GM13976 (cell line): ENCODE measurements at places on chromosomes 1 and 21.
A peak's percentile ranks its signal among the peaks of the same experiment; 100 is the strongest.

GRCh38 chr21:37636152-37636860, 269.7 kb downstream of the DYRK1A start:
- DNase-seq = no peak

DNA sequence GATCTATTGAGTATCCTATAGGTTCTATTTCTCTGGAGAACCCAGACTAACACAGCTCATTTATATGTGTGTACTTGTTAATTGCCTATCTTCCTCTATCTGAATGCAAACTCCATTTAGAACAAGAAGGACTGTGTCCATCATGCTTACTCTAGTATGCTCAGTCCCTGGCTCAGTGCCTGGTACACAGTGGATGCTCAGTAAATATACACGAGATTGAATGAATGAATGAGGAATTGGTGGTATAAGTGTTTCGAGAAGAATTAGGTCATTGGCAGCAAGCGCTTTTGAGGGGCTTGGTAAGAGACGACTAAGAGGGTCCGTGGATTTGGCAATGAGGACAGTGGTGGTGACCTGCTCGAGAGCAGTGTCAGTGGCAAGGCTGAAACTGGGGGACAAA, 112.5 kb downstream of the CSMD2 start:
- DNase-seq = no peak

DNA sequence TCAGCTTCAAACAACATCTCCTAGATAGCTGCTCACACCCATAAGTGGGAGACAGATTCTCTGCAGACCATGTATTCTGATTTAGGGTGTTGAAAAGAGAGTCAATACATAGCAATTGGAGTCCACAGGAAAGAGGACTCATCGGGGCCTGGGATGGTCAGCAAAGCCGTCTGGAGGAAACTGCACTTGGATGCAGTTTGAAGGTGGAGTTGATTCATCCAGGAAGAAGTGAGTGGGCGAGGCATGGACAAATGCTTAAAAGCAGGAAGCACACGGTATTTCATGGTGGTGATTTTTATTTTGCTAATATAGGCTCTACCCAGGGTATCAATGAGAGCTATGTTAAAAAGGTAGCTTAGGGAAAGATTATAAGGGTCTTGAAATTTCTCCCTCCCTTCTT, 36.8 kb upstream of the DIRAS3 start:
- no peak for DNase-seq

DNA sequence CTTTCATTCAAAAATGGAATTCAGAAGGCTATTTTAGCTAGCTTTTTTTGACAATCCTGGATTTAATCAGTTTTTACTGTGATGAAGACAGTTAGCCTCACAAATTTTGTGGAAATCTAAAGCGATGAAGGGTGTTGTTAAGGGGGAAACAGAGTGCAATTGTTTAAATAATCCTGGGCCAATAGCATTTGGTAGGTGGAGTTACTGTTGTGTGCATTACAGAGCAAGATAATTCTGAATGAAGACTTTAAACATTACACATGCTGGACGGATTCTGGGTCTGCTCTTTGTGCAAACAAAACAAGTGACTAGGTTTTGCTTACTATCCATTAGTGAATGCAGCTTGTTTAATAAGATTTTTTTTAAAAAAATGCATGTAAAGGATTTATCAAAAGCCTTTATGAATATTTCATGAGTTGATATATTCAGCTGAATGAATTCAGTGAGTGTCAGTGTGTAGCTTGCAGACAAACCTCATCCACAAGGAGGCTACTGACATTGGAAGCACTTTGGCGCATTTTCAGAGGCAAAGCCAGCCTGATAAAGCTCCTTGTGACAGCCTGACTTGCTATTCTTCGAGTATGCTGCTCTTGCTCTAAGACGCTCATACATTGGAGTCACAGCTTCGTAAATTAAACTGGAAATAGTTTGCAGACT, 199.6 kb downstream of the PDE4B start:
- DNase-seq = no peak

DNA sequence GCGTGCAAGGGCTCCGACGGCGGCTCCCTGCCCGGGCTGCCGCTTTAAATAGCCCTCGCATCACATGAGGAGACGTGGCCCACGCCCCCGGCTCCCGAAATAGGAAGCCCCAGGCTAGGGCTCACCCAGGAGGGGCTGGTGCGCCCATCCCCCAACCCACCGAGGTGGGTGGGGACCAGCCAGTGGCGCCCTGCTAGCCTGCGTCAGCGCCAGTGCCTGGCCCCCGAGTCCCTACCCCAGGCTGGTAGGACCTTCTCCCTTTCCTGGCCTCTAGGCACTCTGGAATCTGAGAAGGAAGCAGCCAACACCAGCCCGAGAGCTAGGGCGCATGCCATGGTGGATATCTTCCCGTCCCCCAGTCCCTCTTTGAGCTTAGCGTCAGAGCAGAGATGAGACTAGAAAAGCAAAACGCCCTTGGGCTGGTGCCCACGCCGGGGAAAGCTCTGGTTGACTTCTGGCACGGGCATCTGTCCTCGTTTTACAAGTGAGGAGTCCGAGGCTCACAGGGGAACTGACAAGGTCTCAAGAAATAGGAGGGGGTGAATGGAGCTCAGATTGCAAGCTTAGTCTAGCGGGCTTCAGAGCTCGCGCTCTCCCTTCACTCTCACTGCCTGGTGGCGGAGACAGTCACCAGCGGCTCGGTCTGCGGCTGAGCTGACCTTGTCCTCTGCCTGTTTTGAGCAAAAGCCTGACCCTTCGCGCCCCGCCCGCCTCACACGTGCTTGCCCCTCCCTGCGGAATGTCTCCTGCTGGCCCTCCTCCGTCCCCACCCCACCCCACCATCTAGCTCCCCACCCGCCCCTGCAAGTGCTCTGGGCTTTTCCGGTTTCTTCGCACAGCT, at the start of gene FABP3:
TSS of gene FABP3 (minus strand) at position 21 of the 841 bp plus-strand sequence. CDS start 62 bp downstream, outside the sequence.
- DNase-seq = peak; percentile 73

GRCh38 chr1:233300326-233300725, 4.8 kb upstream of the PCNX2 start:
- DNase-seq = no peak

DNA sequence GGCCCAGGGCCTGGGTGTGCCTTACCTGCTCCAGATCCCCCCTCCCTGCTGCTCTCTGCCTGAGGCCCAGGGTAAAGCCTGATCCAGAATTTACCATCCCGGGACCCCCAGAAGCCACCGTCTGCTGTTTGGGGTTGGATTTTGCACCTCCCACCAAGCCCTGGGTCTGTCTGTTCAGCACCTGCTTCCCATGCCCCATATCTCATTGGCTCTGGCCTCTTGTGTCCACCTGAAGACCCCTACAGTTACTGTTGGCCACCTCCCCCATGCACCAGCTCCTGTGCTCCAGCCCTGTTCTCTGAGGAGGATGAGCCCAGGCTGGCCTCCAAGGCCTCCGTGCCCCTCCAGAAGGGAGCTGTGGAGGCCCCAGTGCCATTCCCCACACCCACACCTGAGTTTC, 113.9 kb downstream of the GRIK3 start:
- DNase-seq = no peak

DNA sequence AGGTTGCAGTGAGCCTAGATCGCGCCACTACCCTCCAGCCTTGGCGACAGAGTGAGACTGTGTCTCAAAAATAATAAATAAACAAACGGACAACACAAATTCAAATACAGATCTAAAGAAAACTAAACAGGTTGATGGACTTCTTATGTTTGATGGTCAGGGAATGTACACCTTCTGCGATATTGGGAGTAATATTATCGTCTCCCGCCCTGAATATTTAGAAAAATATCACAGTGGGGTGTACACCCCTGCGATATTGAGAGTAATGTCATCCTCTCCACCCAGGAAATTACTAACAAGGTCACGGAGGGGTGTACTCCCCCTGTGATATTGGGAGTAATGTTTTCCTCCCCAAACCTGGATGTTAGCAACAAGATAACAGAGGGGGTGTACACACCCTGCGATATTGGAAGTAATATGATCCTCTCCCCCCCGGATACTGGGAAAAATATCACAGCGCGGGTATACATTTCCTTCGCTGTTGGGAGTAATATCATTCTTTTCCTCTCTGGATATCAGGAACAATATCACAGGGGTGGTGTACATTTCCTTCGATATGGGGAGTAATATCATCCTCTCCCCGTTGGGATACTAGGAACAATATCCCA, 1.4 kb upstream of the CFAP298 start:
- no peak for DNase-seq

GRCh38 chr1:233459470-233459945, 132.0 kb downstream of the MAP3K21 start:
- DNase-seq = peak; percentile 37

- DNase-seq = no peak
Observed at GRCh38 chr21:33870768-33871167, 44.8 kb downstream of the ATP5PO start.

DNA sequence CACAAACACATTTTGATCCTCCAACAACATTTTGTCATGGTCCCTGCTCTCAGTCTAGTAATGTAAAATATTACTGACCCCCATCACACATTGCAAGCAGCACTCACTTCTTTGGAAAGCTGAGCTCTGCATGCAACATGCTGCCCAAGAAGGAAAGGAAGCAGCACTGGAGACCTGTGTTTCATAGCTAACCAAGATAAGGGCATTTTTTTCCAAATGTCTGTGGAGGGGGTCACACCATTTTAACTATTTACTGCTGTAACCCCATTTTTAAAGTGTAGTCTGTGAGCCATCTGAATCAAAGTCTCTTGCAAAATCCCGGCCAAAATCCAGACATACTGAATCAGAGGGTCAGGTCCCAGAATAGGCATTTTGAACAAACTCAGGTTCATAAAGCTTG, 4.5 kb upstream of the RASSF5 start:
- no peak for DNase-seq

GRCh38 chr1:219987325-219987724, 59.0 kb upstream of the SLC30A10 start:
- DNase-seq = no peak

DNA sequence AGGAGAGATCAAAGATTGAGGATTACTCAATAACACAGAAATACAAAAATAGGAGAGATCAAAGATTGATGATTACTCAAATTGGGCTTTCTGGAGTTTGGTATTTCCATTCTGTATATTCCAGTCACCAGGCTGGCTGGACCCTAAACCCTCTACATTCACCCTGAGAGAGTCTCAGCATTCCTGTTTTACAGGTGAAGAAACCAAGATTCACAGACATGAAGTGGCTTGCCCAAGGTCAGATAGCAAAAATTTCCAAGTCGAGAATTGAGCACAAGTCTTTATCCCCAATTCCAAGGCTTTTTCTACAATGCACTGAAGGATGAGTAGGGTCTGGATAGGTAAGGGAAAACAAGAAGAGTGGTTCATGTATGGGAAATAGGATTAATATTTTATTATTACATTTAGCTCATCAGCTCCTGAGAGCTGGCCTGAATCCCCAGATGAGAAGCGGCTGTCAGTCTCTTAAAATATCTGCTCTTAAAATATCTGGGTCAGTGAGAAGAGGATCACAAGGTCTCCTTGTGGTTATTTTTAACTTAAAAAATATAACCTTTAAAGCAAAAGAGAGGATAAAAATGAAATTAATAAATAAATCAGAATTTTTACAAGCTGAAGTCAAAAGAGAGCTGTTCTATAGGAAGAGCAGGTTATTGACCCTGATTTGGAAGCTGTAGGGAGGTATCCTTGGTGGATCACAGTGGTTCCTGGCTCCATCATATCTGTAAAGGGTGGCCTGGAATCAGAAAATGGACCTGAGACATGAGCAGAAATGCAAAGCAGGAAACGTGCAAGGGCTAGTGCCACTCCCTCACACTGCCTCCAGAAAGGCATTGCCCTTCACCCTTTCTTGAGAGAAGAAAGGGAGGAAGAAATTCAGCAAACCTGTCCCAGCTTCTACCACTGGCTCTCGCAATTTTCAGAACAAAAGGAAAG, 29.1 kb upstream of the SEC16B start:
- no peak for DNase-seq

DNA sequence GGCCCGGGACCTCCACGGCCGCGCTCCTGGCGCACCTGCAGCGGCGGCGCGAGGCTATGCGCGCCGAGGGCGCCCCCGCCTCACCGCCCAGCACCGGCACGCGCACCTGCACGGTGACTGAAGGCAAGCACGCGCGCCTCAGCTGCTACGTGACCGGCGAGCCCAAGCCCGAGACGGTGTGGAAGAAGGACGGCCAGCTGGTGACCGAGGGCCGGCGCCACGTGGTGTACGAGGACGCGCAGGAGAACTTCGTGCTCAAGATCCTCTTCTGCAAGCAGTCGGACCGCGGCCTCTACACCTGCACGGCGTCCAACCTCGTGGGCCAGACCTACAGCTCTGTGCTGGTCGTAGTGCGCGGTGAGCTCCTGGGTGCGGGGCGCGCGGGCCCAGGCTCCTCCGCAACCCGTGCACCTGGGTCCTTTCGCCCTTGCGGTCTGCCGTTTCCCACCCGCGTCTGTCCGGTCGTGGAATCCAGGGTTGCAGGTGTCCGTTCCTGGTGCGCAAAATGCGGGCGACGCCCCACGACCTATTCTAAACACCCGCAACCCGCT, 4.6 kb downstream of the OBSCN start:
- no peak for DNase-seq

DNA sequence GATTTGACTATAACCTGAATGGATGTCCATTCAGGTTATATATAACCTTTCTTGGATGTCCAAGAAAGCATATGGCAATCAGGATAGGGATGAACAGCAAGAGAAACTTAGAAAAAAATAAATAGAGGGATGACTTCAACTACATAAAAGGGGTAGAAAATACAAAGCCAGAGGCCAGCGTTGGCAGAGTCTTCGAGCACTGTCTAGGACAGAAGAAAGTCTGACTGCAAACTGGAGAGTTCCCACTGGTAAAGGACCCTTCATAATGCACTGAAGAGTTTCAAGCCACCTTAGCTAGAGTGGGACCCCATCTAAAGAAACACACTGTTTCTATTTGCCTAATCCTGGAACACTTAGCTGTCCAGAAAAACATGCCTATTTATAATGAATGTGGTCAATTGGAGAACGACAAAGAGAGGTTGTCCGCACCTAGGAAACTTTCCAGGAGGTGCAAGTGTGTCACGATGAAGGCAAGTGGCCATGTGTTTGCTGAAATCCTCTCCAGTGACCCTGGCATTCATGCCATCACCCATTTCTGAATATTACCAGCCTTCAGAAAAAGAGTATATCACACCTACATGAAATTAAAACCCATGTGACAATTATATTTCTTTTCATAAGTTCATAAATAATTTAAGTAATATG, 215.4 kb downstream of the ZNF648 start:
- DNase-seq = no peak

DNA sequence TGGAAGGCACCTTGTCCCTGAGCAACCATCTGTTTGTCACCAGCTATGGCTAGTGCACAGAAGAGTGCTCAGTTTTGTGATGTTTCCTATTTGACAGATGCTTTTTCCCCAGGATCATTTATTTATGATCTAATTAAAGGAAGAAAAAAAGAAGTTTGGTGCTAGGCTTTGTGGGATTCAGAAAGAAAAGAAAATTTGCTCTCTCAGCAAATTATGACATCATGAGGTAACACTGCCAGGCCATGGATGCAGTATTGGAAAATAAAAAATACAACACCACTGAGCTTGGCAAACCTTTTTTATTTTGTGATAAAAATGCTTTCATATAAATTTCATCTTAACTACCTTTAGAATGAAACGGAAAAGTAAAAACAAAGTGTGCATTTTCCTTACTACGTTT, 15.5 kb upstream of the ADAM30 start:
- no peak for DNase-seq

DNA sequence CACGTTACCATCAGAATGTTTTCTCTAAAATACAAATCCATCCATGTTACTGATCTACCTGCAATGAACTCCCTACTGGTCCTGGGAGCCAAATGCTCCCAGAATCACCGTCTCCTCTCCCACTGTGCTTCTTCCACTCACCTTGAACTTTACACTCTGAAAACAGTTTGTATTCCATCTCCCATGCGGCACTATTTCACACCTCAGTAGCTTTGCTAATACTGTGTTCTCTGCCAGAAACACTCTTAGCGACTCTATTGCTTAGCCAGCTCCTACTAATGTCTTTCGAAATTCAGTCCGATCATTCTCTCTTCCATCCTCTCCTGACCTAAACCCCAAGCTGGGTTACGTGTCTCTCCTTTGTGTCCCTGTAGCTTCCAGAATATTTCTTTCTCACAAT, 284.4 kb upstream of the DUSP10 start:
- no peak for DNase-seq
